ENCODE measurements at places on chromosomes 4 and X. TPM values are rescaled to one million over a fixed set of nuclear protein-coding genes. Genes with fewer than 3 reads are reported as not detected.

The SLC25A53 gene
- 13.1 TPM for total RNA-seq

The TMPRSS11A gene
- total RNA-seq = not detected

The SGMS2 gene
- total RNA-seq = 7.3 TPM

The ERAS gene
- total RNA-seq = 0.79 TPM

The NSG1 gene
- 1.5 TPM for total RNA-seq

The ZNF630 gene
- total RNA-seq = 3.8 TPM

The FGD1 gene
- 3.5 TPM for total RNA-seq
